Germinal center (tissue), 1 donor: ENCODE measurements at places on chromosomes 16 and 17.

DNA sequence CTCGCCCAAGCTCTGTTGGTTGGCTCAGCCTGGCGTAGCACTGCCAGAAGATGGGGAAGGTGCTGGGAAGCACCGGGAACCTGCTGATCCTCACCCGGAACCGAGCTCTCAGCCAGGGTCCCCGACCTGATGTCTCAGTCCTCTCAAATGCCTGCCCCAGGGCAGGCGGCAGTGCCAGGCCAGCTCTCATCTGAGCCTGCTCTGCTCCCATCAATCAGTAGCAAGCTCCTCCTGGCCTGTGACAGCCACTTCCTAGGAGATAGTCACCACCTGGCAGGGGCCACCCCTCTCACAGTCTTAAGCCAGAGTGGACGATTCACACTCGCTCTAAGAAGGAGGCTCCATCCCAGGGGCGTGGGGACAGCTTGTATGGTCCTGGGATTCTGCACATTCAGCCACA, 62.0 kb downstream of the ENGASE start:
- no peak for DNase-seq

DNA sequence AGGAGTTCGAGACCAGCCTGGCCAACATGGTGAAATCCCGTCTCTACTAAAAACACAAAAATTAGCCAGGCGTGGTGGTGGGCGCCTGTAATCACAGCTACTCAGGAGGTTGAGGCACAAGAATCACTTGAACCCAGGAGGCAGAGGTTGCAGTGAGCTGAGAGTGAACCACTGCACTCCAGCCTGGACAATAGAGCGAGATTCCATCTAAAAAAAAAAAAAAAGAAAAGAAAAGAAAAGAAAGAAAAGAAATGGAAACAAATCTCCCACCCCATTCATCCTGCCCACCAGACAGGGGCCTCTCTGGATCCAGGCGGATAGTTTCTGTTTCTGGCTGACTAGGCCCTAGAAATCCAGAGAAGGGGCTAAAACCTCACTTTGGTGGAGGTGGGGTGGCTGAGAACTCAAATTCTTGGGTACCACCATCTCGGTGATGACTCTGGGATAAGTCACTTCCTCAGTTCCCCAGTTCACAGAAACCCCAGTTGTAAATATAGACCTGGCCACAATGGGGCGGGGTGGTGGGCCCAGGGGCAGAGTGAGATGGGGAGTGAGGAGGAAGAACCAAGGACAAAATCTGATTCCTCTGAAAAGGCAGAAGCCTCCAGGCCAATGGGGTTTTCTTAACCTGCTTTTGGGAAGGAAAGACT, 22.2 kb downstream of the SOCS1 start:
- DNase-seq: no peak

DNA sequence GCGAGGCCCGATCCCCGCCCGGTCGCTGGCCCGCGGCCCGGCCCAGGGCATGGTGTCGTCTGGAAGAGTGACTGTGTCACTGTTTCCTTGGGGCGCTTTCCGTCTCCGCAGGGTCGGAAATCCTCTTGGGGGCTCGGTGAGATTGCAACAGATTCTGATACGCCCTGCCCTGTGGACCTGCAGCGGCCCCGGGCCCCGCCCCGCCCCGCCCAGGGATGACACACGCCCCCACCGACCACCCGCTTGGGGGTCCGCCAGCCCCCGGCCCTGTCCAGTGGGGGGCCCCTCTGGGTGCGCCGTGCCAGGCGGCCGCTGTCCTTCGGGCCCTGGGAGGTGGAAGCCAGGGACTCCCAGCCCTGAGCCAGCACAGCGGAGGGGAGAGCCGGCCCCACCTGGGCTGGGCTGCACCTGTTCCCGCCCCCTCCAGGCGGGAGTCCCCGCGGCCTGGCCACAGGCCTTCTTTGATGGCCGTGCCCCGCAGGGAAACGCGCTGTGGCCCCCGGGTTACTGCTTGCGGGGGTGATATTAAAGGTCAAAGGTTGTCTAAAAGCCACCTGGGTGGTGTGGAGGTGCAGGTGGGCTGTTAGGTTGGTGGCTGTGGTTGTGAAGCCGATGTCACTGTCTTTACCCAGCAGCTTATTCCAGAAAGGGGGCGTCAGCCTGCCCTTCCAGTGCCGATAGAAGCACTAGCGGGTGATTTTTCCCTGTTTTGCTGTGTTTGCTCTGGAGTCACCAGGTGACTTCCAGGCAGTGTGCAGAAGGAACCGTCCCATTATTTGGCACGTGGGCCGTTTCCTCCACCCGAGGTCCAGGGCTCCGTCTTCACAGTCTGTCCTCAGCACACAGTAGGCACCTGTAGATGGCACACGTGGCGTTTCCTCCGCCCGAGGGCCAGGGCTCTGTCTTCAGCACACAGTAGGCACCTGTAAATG, 752 bp downstream of the TBC1D24 start:
- no peak for DNase-seq

GRCh38 chr16:71339236-71340171, 19.0 kb upstream of the CALB2 start:
- DNase-seq: no peak

GRCh38 chr16:26295625-26296304, 604.0 kb downstream of the HS3ST4 start:
- DNase-seq: no peak

DNA sequence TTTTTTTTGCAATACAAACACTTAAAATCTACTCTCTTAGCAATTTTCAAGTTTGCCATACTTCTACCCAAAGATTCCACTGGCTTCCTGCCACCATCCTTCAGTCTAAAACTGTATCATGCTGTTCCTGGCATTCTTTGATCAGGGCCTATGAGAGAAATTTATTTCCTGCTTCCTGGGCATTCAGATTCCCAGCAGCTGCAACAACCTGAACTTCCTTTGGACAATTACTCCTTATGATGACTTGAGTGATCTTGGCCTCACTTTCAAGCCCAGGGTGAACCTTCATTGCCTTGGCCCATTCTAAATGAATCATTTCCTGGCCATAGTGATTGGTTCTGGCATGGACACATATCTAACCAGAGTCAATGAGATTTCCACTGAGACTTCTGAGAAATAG, 18.0 kb upstream of the MON1B start:
- no peak for DNase-seq

DNA sequence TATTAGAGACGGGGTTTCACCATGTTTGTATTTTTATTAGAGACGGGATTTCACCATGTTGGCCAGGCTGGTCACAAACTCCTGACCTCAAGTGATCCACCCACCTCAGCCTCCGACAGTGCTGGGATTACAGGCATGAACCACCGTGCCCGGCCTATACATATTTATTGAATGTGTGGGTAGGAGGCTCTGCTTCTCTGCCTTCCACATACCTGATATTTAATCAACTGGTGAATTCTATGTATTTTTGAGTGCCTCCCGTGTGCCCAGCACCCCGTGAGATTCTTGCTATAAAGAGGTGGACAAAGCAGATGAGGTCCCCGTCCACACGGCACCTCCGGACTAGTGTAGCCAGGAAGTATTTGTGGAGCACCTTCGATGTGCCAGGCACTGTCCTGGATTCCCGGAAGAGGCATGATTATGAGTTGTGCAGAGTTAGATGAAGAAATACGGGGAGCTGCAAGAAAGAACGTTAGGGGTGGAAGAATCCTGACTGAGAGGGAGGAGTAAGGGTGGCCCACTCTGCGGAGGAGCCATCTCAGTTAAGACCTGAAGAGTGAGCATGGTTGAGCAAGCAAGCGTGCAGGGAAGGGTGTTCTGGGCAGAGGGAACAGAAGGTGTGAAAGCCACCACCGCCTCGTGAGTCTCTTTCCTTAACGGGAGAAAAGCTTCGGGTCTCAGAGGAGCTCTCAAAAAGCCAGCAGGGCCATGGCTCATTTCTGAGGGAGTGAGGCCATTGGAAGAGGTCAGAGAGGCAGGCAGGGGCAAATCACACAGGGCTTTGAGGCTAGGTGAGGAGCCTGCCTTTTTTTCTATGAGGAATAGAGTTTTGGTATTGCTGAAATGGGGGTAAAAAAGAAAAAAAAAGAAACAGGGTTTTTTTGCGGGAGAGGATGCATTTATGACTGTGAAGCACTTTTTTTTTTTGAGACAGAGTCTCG, 21.2 kb downstream of the CRISPLD2 start:
- DNase-seq: no peak

DNA sequence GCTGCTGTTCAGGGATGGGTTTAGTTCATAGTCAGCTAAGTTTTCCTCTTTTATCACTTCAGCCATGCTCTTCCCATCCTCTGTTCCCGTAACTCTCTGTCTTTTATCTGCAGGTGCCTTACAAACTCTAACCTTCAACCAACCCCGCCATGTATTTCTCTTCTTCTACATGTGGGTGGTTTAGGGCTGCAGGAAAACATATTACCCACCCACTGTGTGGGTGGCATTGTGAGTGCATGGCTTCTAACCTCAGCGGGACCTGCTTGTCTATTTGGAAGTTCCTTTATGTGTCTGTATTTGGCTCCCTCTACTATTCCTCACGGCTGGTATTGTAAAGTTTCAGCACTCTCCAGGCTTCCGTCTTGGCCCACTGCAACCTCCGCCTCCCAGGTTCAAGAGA, 39.0 kb upstream of the TANC2 start:
- no peak for DNase-seq

- no peak for DNase-seq
Measured at GRCh38 chr17:35775583-35775982, 14.9 kb downstream of the C17orf50 start.

- no peak for DNase-seq
Measured at GRCh38 chr17:59838052-59838916, 54.5 kb downstream of the TUBD1 start.

GRCh38 chr17:21072745-21073197, 30.0 kb upstream of the USP22 start:
- DNase-seq: no peak

GRCh38 chr16:68183046-68183445, 52.9 kb downstream of the ESRP2 start:
- no peak for DNase-seq

DNA sequence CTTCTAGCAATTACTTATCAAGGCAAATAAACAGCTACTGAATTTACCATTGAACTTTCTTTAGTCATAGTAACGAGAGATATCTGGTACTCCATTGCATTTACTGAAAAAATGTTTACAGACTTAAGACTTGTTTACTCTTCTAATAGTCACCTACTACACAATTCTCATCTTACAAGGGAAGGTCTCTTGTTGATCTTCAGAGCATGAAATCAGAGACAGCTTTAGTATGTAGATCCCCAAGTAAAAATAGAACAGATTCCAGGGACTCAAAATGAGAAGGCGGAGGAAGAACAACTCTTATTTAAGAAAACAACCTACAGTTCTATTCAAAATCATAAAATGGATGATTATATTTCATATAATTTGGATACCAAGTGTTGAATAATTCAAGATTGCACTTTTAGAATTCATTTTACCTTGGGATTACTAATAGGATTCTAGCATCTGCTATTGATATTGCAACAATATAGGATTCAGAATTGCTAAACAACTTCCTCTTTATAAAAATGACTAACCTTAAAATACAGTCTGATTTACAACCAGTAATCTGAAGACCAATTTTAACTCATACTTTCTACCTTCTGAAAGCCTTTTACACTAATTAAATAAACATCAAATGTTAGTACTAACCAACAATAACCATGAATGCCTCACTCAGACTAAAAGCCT, 20.8 kb downstream of the UBE2G1 start:
- DNase-seq: no peak

DNA sequence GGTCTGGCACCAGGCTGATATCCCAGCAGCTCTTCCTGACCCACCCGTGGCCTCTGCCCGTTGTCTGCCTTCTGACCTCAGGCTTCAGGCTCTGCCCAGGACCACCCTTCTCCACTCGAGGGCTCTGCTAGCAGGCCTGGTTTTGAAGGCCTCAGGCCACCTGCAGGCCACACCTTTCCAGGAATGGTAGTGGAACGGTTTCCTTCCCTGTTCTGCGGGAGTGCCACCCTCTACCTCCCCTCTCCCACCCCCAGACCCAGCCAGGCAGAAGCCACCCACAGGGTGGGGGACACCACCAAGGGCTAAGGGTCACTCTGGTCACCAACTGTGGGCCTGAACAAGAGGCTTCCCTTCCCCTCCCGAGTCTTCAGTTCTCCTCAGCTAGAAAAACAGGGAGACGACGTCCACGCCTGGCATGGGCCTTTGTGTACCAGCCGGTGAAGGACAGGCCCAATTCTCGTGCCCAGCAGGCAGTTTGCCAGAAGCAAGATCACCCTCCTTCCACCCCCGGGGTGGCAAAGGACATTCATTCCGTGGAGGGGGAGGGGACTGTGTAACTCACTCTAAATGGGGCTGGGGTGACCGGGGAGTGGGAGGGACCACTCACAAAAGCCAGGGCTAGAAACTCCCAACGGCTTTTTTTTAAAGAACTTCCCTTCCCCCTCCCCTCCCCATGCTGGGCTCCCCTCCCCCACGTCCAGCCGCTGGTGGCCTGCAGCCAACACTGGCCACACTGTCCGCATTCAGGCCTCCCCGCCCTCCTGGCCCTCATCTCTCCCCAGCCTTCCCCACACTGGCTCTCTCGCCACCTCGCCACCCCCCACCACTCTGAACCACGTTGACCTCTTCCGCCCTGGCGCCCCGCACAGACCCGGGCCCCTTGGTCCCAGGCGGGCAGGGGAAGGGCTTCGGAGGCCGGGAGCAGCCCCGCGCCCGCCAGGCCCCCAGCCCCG, 7.7 kb downstream of the CBX4 start:
- DNase-seq: no peak
